ENCODE measurements at places on chromosomes 6 and 20.

DNA sequence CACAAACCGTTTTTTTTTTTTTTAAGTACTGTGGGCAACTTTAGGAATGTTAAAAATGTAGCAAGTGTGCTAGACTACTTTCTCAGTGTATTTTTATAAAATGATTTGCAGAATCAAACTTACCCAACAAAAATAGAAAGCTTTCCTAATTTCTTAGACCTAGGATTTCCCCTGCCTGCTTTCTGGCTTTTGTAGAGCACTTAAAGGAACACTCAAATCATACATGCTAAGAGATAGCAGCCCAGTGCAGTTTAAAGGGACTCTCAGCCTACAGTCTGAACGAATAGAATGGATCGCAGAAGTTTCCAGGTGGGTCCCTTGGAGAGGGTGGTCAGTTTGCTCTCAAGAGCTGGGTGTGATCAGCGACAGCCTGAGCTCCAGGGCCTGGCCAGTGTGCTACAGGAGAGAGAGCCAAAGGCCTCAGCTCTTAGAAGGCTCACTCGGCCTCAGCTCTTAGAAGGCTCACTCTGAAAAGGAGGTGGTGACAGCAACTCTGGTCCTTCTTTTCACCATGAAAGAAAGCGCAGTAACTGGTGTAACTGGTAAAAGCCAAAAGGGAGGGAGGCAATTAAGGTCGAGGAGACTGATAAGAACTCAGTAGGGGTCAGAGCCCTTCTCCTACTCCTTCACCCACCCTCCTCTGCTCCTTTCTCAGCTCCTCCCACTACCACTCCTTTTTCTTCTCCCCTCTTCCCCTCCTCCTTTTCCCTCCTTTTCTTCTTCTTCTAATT lies 142.4 kb downstream of the ZFP64 start:
- no peaks in the 10 kb centered on the region for H3K36me3 ChIP-seq
- no peak for DNase-seq
- no peaks in the 10 kb centered on the region for H3K27me3 ChIP-seq
- H3K27ac ChIP-seq: no peak overlapping the region

- DNase-seq: no peak
- H3K4me1 ChIP-seq: peaks cover 76% of the 10 kb centered on the region
- peak overlapping the region; percentile 82 for H3K27ac ChIP-seq
- H3K27me3 ChIP-seq: no peaks in the 10 kb centered on the region
- no peak overlapping the region for H3K4me3 ChIP-seq
- H3K36me3 ChIP-seq: no peaks in the 10 kb centered on the region
Observed at GRCh38 chr6:13427316-13427715, 60.1 kb downstream of the GFOD1 start.

DNA sequence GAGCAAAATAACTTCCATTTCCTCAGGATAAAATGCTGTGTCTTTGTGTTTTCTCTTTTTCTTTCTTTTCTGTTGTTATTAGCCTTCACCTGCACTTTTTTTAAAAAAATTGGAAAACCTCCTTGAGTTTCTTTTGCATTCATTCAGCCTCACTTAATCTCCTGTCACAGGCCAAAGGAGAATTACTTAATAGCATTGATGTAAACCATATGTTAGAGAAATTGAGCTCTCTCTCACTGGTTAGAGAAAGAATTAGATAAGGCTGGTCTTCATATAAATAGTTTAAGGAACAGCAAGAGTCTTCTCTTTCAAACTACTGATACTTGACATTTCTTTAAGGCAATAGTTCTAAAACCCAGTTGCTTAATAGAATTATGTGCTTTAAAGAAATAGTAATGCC lies 564.2 kb downstream of the TFAP2B start:
- H3K27ac ChIP-seq: no peak overlapping the region
- H3K36me3 ChIP-seq: no peaks in the 10 kb centered on the region
- no peak overlapping the region for H3K4me3 ChIP-seq
- no peaks in the 10 kb centered on the region for H3K4me1 ChIP-seq
- H3K27me3 ChIP-seq: no peaks in the 10 kb centered on the region

DNA sequence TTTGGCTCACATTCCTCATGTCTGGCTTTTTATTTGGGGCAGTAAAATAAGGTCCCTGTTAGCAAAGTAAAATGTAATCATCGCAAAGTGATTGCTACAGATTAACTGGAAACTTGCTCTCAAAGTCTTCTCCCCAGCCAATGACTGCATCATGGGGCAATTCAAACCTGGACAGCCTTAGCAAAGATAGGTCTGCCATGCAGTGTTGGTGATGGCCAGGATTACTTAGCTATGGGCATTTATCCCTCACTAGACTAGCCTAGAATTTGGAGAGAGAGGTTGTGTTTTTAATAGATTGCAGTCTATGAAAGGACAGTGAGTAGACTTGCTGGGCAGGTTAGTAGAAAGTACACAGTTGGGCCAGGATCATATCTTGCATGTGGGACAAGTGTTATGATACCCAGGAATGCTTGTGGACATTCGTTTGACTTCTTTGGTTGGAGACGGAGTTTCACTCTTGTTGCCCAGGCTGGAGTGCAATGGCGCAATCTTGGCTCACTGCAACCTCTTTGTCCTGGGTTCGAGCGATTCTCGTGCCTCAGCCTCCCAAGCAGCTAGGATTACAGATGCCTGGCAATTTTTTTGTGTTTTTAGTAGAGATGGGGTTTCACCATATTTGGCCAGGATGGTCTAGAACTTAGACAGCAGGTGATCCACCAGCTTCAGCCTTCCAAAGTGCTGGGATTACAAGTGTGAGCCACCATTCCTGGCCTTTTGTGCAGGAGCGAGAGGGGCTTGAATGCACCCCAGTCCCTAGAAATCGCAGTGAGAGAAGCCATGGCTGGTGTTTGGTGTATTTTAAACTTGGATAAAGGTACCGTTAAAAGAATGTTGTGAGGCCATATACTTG lies 3.4 kb downstream of the RPS12 start:
- peaks cover 31% of the 10 kb centered on the region for H3K4me1 ChIP-seq
- no peak overlapping the region for H3K27ac ChIP-seq
- H3K36me3 ChIP-seq: peaks cover 54% of the 10 kb centered on the region
- H3K27me3 ChIP-seq: no peaks in the 10 kb centered on the region

All from spleen (tissue), 13 donors.